Fibroblast of lung (primary cell): ENCODE measurements at places on chromosomes 4 and X. TPM values are rescaled to one million over a fixed set of nuclear protein-coding genes. Genes with fewer than 3 reads are reported as not detected.

XK gene
- total RNA-seq, result 0.17 and 0.26 TPM in 2 replicates

PAGE4 gene
- total RNA-seq, result not detected in 2 replicates

GRCh38 chr4:46124773-46125413, 1.0 kb upstream of the GABRG1 start:
- DNase-seq, result no peak

DNA sequence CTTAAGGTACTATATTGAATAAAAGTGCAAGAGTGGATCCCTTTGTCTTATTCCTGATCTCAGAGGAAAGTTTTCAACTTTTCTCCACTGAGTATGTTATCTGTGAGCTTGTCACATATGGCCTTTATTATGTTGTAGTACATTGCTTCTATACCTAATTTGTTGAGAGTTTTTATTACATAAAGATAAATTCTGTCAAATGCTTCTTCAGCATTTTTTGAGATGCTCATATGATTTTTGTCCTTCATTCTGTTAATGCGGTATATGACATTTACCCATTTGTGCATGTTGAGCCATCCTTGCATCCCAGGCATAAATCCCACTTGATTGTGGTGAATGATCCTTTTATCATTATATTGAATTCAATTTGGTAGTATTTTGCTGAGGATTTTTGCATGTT, 11.0 kb downstream of the SLC25A31 start:
- DNase-seq, result no peak

- no peak for DNase-seq
These were observed 67.1 kb upstream of the SPIN4 start for GRCh38 chrX:63418211-63418610.

FABP2 gene
- not detected in 2 replicates for total RNA-seq

- DNase-seq, result no peak
These were observed 105.4 kb downstream of the STK32B start for GRCh38 chr4:5156682-5157081.

GRCh38 chrX:17596061-17596460, 141.2 kb upstream of the SCML1 start:
- DNase-seq, result peak; percentile 56

DNA sequence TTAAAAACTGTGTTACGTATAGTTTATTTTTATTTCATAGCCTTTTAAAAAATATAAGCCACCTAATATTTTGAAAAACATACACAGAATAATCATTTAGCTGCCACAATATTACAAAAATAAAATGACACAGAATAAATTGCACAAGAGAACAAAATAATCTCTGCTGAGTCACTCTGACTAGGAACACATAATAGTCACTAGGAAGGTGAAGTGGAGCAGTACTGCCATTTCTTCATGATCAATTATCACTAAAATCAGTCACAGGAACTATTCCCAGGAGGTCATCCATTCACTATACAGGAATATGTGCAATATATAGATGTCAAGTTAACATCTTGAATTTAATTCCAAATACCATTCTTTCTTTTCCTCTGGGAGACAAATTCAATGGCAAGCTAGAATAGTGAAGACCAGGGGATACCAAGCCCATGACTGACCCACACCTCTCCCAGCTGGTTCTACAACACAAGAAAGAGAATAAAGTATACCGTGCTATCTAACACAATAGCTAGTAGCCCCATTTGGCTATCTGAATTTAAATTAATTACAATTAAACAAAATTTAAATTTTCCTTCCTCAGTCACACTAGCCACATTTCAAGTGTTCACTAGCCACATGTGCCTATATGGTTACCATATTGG, 5.9 kb downstream of the SMIM43 start:
- peak; percentile 62 for DNase-seq

DNA sequence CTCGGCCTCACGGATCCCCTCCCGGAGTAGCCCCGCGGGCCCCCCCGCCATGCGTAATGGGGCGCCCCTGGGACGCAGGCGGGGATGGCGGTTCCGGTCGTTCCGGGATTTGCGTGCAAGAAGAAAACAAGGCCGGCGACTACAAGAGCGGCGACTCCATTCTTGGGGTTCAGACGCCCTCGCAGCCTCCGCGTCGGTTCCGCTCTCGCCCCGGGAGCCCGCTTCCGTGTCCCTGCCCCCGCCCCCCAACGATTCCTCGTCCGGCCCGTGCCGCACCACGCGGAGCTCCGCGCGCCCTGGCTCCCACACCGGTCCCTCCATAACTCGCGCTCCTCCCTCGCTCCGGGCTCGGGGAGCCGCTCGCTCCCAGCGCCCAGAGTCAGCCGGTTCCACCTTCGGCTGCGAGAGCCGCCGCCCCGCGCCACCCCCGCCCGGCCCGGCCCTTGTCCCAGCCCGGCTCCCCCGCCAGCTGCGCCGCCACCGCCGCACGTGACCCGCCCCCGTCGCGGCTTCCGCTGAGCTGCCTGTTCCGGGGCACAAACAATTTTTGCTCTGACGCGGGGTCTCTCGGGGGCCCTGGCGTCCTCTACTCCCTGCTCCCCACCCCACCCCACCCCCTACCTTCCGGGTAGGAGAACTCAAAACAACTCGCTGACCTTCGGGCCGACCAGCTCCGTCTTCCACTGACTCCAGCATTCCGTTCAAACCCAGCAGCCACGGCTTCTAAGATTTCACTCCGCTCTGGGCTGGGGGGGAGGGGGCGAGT, 78.8 kb upstream of the BCOR start:
- DNase-seq, result peak; percentile 32

ZNF718 gene
- 2.6 and 4.8 TPM in 2 replicates for total RNA-seq

JAKMIP1 gene
- total RNA-seq, result not detected in 2 replicates

PPARGC1A gene
- 4.4 and 6.9 TPM in 2 replicates for total RNA-seq

DNA sequence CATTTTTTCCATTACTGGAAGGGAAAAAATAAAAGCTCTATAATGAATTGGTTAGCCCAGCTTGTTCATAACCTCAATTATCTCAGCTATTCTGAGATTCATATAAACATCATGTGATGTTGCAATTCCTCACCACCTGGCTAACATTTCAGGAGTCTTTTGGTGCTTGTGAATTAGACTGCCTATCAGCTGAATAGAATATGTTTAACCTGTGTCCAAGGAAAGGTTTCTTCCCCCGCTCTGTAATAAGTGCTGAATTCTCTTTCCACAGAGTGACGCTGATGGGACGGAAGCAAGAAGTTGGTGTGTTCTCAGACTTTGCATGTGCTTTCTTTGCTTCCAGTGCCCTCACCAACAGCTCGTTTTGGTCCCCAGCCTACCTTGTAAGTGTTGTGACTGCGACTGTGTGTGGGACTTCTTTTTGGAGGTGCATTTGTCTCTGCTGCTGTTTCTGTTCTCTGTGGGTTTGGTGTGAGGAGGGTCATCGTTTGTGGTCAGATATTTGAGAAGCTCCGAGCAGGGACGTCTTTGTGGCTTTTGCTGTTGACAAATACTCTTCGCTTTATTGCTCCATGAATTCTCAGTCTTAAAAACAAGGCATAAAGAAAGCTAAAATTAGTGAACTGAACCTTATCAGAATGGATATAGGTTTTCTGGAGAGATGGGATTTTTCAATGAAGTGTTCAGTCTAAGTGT, 61.7 kb downstream of the PPARGC1A start:
- peak; percentile 70 for DNase-seq

- peak; percentile 83 for DNase-seq
These were observed 543 bp upstream of the SLC10A7 start for GRCh38 chr4:146522098-146522868.

- DNase-seq, result no peak
These were observed 5.9 kb upstream of the XPNPEP2 start for GRCh38 chrX:129732857-129733256.

NXF2 gene
- total RNA-seq, result not detected in 2 replicates

- no peak for DNase-seq
These were observed 1397.5 kb downstream of the PCDH7 start for GRCh38 chr4:32117693-32118092.

- peak; percentile 22 for DNase-seq
These were observed 18.1 kb upstream of the ZXDB start for GRCh38 chrX:57573754-57574153.

ASMT gene
- total RNA-seq, result not detected in 2 replicates

- no peak for DNase-seq
These were observed 118.1 kb upstream of the EMCN start for GRCh38 chr4:100635899-100636298.

GRCh38 chr4:40327340-40327739, 7.8 kb upstream of the CHRNA9 start:
- DNase-seq, result no peak

DNA sequence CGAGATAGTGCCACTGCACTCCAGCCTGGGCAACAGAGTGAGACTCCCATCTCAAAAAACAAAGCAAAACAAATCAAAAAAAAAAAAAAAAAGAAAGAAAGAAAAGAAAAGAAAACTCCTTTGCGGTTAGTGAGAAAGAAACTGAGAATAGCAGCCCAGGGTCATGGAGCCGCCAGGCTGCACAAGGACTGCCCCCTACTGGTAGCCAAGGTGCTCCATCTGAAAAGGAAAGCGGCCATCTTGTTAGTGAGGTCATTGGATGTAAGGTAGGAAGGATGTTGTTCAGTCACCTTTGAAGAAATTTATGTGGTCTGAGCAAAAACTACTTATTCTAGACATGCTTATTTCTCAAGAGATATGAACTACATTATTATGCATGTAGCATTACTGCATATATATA, 660.6 kb upstream of the TENM3 start:
- no peak for DNase-seq

CLDN2 gene
- not detected in 2 replicates for total RNA-seq

- no peak for DNase-seq
These were observed 62.6 kb downstream of the DDX53 start for GRCh38 chrX:23062359-23062758.

TMEM150C gene
- total RNA-seq, result 0.77 and 1.2 TPM in 2 replicates

GRCh38 chr4:78585633-78586032, 34.1 kb downstream of the ANXA3 start:
- peak; percentile 59 for DNase-seq

- no peak for DNase-seq
These were observed 82.4 kb upstream of the SMIM10 start for GRCh38 chrX:134908356-134908755.

- DNase-seq, result peak; percentile 33
These were observed 62.5 kb downstream of the WFS1 start for GRCh38 chr4:6332042-6332668.

DNA sequence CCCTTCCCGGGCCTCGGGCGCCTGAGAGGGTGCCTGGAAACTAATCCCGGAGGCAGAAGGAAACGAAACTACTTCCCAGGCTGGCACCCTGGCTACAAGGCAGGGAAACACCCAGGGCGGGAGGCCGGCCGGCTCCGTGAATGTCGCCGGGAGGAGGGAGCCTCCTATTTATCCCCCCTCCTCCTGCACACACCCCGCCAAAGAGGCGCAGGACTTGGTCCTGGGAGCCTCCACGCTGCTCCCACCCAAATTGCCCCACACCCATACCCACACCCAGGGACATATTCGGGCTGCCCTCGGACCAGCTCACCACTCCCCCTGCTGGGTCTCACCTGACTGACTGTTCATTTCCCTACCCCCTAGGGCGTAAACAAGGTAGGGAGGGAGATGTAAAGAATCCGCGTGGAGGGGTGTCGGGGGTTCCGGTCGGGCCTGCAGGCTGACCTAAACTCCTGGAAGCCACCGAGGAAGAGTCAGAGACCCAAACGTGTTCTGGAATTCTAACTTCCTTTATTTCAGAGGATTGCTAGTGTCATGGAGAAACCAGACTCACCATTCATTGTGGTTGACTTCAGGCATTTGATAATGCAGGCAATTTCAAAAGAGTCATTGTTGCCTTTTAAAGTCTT, at the start of gene BTC:
Gene BTC, minus strand, starts transcription at position 142 of the 629 bp plus-strand sequence. CDS start 198 bp downstream, outside the sequence.
- peak; percentile 27 for DNase-seq

GRCh38 chr4:48108309-48109073, 25.6 kb downstream of the TXK start:
- no peak for DNase-seq
